ENCODE measurements at places on chromosomes 13 and 19. TPM values are rescaled to one million over a fixed set of nuclear protein-coding genes. Genes with fewer than 3 reads are reported as not detected.
A peak's percentile ranks its signal among the peaks of the same experiment; 100 is the strongest.

- H3K27me3 ChIP-seq: no peaks in the 10 kb centered on the region
- H3K27ac ChIP-seq: no peak overlapping the region
- DNase-seq: no peak
- H3K36me3 ChIP-seq: no peaks in the 10 kb centered on the region
Observed at GRCh38 chr19:30172613-30173242, 199.5 kb upstream of the ZNF536 start.

DNA sequence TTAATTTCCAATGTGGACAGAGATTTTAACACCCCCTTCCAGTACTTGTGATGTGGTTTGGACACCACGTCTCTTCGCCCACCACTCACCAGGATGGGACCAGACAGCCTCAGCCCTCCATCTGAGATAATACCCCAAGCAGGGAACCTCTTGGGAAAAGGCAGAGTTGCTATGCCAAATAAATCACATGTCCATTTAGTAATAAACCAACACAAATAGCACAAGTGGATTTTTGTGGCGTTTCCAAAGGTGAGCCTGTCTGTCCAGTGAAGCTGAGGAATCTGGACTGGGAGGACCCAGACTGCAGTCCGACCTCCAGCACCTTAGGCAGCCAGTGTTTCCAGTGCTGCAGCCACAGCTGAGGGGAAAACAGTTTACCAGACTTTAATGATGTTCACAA, 34.1 kb upstream of the GAS6 start:
- H3K27me3 ChIP-seq: no peaks in the 10 kb centered on the region
- H3K4me3 ChIP-seq: no peak overlapping the region
- H3K36me3 ChIP-seq: no peaks in the 10 kb centered on the region

GRCh38 chr13:28476919-28477708, 17.8 kb downstream of the FLT1 start:
- H3K36me3 ChIP-seq: no peaks in the 10 kb centered on the region
- H3K4me3 ChIP-seq: no peak overlapping the region
- no peak overlapping the region for H3K27ac ChIP-seq
- no peaks in the 10 kb centered on the region for H3K27me3 ChIP-seq

DNA sequence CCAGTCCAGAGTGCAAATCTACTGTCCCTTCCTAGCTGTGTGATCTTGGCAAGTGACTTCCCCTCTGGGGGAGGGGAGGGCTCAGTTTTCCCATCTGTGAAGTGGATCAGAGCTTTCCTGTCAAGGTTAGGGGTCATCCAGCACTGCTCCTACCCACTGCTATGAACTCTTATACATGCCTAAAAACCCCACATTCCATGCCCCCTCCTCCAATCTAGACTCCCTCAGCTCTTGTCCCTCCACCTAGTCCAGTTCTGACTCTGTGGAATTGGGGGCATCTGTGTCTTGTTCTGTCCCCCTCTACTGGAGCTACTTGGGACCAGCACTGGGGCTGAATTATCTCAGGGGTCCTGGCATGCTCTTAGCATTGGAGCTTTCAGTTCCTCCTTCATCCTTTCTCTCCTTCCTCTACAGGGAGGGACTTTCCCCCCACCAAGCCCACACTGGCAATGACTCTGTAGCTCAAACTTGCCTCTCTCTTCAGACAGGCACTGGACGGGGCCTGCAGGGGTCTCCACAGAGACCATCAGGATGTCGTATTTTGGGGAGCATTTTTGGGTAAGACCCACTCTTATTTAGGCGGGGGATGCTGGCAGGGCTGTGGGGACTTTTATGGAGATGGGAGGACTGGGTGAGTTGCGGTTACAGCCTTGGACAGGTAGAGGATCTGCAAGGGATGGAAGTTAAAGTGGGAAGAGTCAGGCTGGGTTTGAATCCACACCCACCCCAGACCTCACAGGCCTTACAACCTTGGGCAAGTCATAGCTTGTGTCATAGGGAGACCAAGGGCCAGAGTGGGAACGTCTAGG, 3.6 kb downstream of the FCHO1 start:
- no peaks in the 10 kb centered on the region for H3K36me3 ChIP-seq
- H3K4me1 ChIP-seq: peaks cover 30% of the 10 kb centered on the region

Gene TEX26
- not detected for total RNA-seq

GRCh38 chr19:11265177-11265784, 3.0 kb upstream of the DOCK6 start:
- H3K4me3 ChIP-seq: no peak overlapping the region
- peak overlapping the region; percentile 89 for H3K27ac ChIP-seq

DNA sequence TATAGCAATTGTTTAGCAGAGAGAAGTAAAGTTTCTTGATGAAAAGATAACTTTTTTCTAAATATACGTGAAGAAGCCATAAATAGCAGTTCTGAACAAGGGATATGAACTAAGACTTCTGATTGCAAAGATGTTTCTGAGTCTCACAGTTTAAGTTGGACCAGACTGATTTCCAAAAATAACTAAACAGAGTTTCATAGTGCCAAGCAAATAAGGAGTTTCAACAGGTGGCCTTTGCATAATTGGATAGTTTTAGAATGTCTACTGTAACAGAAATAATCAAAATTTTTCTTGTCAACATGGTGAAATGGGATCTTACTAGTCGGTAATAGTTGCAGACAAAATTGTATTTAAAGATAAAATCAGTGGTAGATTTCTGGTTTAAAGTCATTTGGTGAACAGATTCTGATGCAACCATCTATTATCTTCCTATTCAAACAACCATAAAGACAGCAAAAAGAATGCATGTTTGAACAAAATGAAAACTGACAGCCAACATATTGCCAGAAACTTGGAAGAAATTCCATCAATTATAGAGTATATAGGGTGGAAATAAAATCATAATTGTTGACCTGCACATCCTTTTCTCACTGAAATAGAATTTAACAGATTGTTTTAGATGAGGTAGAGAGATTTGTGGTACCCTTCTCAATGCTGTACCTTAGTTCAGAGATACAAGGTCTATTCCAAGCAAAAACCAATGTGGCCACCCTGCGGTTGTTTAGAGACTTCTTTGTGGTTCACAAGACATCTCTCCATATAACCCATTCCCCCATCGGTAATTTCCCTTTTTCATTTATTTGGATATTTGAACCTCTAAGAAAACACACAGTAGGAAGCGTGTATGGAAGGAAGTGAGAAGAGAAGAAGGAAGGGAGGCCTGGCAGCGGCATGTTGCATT, 275.3 kb downstream of the COG6 start:
- no peak overlapping the region for H3K4me3 ChIP-seq
- no peaks in the 10 kb centered on the region for H3K27me3 ChIP-seq
- no peak overlapping the region for H3K27ac ChIP-seq
- H3K36me3 ChIP-seq: no peaks in the 10 kb centered on the region

DNA sequence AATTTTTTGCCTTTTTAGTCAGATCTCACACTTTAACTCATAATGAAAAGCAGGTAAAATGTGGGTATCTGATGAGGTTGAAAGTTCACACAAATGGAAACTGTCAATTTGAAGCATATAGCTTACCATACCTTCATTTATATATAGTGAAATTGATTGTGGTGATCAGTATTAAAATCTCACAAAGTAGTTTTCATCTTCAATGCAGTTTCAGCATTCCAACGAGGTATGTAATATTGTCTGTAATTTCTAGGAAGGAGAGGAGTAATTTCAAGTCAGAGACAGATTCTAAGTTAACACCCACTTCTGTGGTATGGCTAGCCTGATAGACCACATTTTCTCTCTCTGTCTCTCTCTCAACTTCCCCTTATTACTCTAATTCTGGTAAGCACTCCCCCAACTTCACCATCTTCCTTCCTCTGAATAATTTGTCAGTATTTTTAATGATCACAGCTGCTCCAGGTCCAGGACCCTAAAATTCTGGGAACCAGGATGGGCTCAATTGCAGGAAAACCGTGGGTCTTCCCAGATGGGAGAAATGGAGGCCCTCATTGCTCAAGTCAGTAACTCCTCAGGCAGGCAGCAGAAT, 455.7 kb downstream of the FGF9 start:
- no peaks in the 10 kb centered on the region for H3K36me3 ChIP-seq
- H3K27me3 ChIP-seq: no peaks in the 10 kb centered on the region
- DNase-seq: no peak
- no peak overlapping the region for H3K27ac ChIP-seq
- no peaks in the 10 kb centered on the region for H3K4me1 ChIP-seq
- no peak overlapping the region for H3K4me3 ChIP-seq

Gene ANKLE1
- 0.18 TPM for total RNA-seq

Gene ADGRE2
- total RNA-seq: not detected

- H3K4me1 ChIP-seq: no peaks in the 10 kb centered on the region
- DNase-seq: no peak
- no peaks in the 10 kb centered on the region for H3K27me3 ChIP-seq
- no peak overlapping the region for H3K4me3 ChIP-seq
- H3K36me3 ChIP-seq: no peaks in the 10 kb centered on the region
Observed at GRCh38 chr19:15210323-15210781, 9.6 kb upstream of the NOTCH3 start.

DNA sequence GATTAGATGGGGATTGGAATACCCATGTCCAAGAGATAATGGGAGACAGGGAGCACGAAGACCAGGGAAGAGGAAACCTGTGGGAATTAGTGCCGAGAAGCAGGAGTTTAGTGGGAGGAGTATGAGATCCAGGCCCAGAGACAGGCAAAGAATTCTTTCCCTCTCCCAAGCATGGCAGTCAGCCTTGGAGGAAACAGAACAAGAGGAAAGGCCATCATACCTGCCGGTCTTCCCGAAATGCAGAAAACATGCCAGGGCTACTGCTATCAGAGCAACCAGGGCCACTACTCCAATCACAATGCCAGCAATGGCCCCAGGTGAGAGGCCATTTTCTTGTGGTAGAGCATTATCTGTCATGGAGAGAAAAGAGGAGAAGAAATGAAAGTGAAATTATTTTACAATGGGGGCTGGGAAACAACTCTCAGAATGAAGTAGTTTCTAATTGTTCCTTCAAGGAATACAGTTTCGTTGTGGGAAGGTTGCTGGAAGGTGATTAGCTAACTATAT, 16.1 kb downstream of the CEACAM1 start:
- H3K4me3 ChIP-seq: no peak overlapping the region
- H3K27ac ChIP-seq: no peak overlapping the region
- H3K27me3 ChIP-seq: no peaks in the 10 kb centered on the region

DNA sequence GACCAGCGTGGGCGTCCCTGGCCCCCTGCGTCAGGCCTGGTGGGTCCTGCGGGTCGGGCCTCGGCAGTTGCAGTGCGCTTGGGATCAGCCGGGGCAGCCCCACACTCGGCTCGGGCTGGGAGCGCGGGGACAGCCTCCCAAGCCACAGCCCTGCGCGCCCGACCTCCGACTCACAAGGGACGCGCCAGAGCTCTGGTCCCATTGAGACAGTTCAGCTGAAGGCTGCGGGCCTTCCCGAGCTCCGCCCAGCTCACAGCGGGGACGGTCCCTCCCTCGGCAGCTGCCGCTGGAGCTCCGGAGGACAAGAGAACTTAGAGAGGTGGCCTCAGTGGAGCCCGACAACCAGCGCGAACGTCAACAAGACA, 45.7 kb upstream of the ZNF730 start:
- no peaks in the 10 kb centered on the region for H3K27me3 ChIP-seq
- H3K36me3 ChIP-seq: no peaks in the 10 kb centered on the region
- DNase-seq: no peak
- H3K4me3 ChIP-seq: no peak overlapping the region
- no peak overlapping the region for H3K27ac ChIP-seq

- no peaks in the 10 kb centered on the region for H3K4me1 ChIP-seq
- no peak overlapping the region for H3K4me3 ChIP-seq
- DNase-seq: no peak
- no peaks in the 10 kb centered on the region for H3K36me3 ChIP-seq
Observed at GRCh38 chr13:63567031-63567430, 2151.4 kb upstream of the PCDH20 start.

DNA sequence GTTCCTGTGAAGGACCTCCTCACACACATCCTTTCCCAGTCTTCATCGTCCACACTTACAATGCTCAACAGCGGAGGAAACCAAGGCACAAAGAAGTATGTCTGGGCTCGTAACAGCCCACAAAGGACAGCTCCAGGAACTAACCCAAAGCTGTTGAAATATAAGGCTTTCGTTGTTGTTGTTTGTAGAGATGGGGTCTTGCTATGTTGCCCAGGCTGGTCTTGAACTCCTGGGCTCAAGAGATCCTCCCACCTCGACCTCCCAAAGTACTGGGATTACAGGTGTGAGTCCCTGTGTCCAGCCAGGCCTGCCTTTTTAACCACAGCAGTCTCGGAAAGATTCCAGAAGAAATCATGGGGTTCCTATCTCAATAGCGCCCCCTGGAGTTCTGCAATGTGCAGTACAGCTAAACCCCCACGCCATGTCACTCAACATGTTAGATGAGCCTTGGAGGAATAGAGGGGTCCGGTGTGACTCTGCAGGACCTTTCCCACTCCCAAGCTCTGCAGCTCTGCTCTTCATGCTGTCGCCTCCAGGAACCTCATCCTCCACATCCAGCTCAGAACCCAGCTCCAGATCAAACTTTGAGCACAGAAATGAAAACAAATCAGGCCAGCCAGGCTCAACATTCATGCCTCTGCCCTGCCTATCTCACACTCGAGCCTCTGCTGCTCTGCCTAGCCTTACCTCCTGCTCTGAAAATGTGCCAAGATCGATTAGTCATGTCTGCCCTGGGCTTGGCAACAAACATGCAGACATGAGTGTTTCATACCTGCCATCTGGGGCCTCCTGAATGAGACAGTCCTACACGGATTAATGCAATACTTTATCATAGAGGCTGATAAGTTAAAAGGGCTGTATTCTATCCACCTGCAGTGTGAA, 7.5 kb downstream of the PLA2G4C start:
- no peak overlapping the region for H3K4me3 ChIP-seq
- no peak for DNase-seq
- no peaks in the 10 kb centered on the region for H3K36me3 ChIP-seq

Gene NLRP7
- total RNA-seq: not detected

GRCh38 chr13:107475753-107476453, 739.4 kb downstream of the LIG4 start:
- no peaks in the 10 kb centered on the region for H3K27me3 ChIP-seq
- DNase-seq: no peak
- no peak overlapping the region for H3K27ac ChIP-seq
- no peaks in the 10 kb centered on the region for H3K4me1 ChIP-seq
- no peak overlapping the region for H3K4me3 ChIP-seq

GRCh38 chr19:18481505-18482222, 40.2 kb downstream of the ELL start:
- peak overlapping the region; percentile 21 for H3K27ac ChIP-seq
- DNase-seq: no peak
- H3K4me3 ChIP-seq: no peak overlapping the region
- H3K36me3 ChIP-seq: no peaks in the 10 kb centered on the region
- H3K4me1 ChIP-seq: peaks cover 19% of the 10 kb centered on the region
- H3K27me3 ChIP-seq: no peaks in the 10 kb centered on the region

Data from Peyer's patch (tissue), 4 donors.